ENCODE measurements at places on chromosomes 13 and 19.

- no peak for DNase-seq
Measured at GRCh38 chr13:103510007-103510535, 443.9 kb upstream of the SLC10A2 start.

DNA sequence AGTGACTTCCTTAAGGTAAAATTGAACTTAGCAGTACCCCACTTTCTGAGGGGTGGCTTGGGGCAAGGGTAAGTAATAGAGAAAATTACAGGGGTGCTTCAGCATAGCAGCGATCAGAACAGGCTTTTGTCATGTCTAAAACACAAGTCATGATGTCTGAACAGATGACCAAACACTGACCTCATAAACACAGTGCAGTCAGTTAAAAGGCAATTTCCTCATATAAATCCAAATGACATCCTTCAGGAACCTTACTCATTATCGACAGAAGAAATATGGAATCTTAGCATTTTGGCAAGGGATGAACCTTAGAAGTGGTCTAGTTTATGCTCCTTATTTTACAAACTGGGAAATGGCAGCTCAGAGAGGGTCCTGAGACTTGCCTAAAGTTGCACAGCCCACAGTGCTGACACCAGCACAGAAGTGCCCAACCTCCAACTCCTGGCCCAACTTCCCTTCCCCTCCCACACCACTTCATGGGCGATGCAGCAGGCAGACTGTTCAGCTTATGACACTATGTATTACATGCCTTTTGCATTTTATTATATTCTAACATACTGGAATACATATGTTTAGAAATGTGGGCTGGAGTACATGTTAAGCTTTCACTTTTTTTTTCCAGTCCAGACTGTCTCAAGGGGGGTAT lies 3.6 kb downstream of the GJA3 start:
- DNase-seq: no peak

GRCh38 chr13:30030141-30030750 lies 179.8 kb upstream of the UBL3 start:
- no peak for DNase-seq

GRCh38 chr13:78714717-78715116 lies 55.8 kb upstream of the OBI1 start:
- DNase-seq: no peak

DNA sequence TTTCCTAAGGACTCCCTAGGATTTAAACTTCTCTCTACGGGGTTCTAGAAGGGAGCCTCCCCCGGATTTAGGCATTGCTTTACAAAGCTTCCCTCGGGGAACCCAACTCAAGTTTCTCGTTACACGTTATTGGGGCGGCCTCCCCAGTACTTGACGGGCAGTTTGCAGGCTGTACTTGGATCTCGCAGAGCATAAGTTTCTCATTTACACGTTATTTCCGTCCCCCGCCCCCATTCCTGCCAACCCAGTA lies 584 bp downstream of the SMG9 start:
- no peak for DNase-seq

DNA sequence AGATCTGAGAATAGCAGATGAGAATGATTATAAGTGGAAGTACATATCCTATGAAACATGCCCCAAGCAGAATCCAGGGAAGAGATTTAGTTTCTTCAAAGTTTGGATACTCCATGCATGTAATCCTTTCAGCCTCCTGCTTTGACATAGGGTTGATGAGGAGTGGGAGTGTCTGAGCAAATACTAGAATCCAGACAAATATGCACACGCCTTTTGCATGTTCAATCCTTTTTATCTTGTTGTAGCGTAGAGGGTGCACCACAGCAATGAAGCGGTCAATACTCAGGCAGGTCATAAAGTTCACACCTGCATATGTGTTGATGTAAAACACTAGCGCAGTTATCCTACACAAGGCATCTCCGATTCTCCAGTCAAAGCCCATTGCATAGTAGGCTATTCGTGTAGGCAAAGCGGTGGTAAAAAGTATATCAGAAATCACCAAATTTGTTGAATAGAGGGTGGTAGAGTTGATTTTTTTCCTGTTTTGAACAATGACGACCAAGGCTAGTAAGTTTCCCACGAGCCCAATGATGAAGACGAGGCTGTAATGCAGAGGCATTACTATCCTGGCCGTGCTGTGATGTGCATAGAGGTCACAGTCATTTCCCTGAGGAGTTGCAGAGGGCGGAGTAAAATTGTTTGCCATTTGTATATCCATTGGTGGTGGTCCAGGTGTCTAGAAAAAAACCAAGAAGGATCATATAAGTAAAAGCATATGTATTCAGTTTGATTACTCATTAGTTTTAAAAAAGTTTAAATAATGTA lies 11.5 kb downstream of the GPR183 start:
- no peak for DNase-seq

- no peak for DNase-seq
Measured at GRCh38 chr13:58187881-58188280, 556.3 kb downstream of the PCDH17 start.

- no peak for DNase-seq
Measured at GRCh38 chr19:54191811-54192453, 824 bp downstream of the TSEN34 start.

DNA sequence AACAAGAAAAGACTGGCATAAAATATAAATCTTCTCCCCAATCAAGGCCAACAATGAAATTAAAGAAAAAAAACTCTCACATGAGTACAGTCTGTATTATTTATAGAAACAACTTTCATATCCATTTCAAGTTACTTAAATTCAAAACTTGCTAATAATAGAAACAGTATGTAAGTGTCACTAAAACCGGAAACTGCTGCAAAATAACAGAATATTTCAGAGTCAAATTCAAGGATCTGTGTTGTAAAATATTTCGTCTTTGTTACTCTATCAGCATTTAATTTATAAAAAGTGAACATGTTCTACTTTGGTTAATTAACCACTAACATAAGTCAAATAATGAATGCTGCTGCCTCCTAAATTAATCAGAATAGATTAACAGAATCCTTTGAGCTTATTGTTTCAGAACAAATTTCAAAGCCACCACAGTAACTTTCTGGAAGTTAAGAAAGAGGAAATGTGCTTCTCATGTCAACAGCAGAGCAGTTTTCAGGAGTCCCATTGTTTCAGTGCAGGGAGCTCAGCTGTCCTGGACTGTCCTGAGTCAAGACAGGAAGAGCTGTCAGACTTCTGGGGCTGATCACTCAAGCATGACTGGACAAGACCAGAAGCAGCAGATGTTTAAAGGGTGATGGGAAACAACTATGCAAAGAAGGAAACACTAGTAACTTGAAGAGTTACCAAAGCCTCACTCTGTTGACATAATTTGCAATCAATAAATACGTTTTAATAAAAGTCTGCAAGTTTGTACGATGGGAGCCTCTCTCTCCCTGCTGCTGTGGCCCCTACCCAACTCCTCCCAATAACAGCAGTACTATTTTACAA lies 76.9 kb downstream of the FOXO1 start:
- DNase-seq: no peak

GRCh38 chr13:79530270-79530669 lies 49.3 kb downstream of the NDFIP2 start:
- no peak for DNase-seq

DNA sequence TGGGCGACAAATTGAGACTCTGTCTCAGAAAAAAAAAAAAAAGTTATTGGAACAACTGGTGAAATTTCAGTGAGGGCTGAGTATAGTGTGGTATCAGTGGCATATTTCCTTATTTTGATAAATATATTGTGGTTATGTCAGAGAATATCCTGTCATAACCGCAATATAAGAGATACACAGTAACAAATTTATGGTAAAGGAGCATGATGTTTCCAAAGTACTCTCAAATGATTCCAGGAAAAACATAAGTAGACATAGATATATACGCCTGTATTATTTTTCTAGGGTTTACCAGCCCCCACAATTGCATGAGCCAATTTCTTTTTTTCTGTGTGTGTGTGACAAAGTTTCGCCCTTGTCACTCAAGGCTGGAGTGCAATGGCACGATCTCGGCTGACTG lies 5.7 kb upstream of the C5AR1 start:
- DNase-seq: no peak

DNA sequence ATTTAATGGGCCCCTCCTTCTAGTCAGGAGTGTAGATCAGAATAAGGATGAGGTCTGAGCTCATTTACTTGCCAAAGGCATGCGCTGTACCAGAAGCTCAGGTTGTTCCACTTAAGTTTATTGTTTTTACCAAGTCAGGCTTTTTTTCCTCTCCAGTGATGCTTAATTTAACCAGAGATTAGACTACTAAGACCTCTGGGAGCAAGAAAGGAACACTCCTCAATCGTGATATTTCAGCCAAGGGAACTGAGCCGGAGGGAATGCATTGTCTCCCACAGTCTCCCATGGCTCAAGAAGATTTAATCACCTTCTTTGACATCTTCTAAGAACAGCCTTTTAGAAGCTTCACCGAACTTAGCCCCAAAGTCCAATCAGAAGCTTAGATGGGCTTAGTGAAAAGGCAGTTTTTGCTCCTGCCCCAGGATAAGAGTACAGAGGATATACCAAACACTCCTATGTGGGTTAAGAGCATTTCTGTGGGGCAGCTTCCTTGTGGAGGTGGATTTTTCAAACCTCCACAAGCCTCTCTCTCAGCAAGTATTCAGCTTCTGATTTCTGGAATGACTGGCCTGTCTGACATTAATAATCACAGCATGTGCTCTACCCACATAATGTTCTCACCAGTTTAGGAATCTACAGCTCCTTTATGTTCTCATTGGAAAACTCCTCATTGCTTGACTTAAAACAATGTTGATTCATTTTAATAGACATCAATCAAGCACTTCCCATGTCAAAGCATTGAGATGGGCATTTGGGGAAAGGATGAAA lies 322.7 kb downstream of the SUCLA2 start:
- DNase-seq: no peak

GRCh38 chr19:29662278-29662603 lies 3.0 kb upstream of the PLEKHF1 start:
- no peak for DNase-seq

DNA sequence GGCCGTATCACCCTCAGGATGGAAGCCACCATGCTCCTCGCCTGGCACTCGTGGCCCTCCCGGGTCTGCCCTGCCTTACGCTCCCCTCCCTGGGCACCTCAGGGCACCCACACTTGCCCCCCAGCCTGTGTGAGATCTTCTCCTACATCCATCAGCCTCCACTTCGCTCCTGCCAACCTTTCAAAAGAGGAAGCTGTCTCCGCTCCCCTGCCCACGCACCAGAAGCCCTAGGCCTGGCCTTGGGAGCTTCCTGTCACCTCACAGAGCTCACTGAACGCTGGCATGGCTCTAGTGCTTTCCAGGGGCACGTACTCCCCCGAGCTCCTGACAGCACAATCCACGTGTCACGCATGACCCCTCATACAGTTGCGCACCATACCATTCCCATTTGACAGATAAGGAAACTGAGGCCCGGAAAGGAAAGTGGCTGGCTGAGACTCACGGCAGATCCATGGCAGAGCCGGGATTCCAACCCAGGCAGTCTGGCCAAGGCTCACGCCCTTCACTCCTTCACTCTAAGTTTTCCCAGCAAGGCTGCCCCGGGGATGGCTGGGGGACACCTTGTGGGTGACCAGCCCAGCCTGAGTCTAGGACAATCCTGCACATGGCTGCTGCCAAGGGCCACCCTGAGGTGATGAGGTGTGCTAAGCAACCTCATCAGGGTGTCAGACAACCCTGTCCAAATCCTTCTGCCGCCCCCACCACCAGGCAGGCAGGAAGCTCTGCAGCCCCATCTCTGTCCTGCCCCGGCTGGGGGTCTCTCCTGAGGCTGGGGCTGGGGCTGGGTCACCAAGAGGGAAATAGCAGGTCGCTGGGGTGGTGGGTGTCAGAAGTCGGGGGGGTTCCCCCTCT lies 19.3 kb downstream of the PPP1R12C start:
- DNase-seq: no peak

- no peak for DNase-seq
Measured at GRCh38 chr13:40311356-40312101, 354.9 kb downstream of the FOXO1 start.

DNA sequence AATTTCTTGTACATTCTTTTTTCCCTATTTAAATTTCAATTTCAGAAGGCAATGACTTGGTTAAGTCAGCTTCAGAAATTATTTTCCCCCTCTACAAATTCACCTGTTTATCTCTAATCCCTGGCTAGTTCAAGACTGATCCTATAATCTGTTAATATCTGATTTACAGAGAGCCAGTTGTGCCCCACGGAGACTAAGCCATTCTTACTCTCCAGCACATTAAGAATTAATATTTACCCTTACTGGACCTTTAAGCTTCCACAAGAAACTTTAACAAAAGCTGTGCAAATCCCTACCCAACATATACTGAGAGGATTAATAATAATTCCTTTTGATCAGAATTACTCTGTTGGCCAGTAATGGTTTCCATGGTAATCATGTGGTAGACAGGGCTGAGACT lies 786.2 kb downstream of the PCDH9 start:
- DNase-seq: no peak

GRCh38 chr19:10730932-10731331 lies 13.1 kb downstream of the DNM2 start:
- DNase-seq: no peak

DNA sequence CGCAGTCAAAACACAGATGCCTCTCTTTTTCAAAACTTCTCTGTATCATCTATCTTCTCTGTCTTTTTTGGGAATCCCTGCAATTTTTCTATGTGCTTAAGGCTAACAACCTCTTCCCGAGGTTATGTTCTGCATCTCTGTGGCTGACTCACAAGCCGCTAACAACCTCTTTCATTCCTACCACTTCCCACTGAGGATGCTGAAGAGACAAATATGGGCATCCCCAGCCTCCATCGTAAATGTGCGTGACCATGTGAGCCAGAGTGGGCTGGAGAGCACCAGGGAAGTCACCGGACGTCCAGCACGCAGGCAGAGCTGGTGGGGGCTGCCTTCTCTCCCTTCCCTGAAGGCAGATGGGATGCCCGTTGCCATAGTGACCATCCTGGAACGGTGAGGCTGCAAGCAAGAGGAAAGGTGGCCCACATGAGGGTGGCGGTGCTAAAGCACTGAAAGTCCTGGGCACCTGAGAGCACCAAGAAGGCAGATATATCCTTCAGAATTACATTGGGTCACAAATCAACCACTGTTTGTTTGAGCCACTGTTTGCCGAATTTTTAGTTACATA lies 122.8 kb downstream of the SHISA2 start:
- no peak for DNase-seq

DNA sequence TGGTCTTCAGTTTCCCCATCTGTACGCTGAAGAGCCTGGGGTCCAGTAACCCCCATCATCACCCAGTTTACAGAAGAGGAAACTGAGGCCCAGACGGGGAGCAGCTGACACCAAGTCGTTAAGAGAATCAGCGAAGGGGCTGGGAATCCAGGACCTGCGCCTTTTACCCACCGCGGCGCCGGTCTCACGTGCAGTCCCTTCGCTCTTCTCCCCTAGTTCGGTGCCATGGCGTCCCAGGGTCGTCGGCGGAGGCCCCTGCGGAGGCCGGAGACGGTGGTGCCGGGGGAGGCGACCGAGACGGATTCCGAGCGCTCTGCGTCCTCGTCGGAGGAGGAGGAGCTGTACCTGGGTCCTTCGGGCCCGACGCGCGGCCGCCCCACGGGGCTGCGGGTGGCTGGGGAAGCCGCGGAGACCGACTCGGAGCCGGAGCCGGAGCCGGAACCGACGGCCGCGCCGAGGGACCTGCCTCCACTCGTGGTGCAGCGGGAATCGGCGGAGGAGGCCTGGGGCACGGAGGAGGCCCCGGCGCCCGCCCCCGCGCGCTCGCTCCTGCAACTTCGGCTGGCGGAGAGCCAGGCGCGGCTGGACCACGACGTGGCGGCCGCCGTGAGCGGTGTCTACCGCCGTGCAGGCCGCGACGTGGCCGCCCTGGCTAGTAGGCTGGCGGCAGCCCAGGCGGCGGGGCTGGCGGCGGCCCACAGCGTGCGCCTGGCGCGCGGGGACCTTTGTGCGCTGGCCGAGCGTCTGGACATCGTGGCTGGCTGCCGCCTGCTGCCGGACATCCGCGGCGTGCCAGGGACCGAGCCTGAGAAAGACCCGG lies 698 bp downstream of the BLOC1S3 start:
- DNase-seq: no peak

Data from H54 (cell line).